ENCODE measurements at places on chromosomes 2 and 18.

GRCh38 chr18:77160515-77160914 is 27.9 kb upstream of the MBP start:
- no peak for DNase-seq

DNA sequence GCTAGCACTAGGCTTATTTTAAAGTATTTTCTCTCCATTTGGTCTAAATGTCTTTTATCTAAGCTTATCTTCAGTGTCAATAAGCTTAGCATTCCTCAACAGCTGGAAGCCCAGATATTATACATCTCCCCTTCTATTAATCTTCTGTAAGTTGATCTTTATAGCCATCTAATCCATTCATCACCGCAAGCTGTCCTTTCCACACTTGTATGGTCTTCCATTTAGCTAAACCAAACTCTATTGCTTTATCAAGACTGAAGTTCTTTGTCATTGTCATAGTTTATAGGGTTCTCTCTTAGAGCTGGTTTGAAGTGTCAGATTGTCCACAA is 101.3 kb upstream of the GPR45 start:
- DNase-seq = no peak

DNA sequence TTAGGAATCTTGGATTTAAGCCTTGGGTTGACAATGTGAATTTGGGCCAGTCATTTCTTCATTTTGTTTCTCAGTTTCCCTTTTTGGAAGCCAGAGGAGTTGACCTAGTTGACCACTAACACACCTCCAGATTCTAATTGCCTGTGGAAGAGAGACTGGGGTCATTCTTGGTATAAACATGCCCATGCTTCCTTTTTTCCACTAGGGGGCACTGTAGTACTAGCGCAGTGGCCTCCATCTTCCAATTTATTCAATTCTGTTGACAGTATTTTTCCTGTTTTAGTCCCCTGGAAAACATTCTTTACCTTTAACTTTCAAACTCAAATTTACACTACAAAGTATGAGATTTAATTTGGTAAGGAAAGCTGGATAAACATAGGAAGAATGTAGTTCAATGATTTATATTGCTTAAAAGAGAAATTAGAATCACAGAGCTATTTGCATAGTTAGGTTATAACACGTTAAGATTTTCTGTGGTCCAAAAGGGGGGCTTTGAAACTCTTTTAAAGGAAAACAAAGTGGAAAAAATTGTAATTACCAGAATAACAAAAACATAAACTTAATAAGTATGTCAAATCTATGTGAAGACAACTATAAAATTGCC is 57.5 kb upstream of the AGPS start:
- DNase-seq = peak; percentile 12

DNA sequence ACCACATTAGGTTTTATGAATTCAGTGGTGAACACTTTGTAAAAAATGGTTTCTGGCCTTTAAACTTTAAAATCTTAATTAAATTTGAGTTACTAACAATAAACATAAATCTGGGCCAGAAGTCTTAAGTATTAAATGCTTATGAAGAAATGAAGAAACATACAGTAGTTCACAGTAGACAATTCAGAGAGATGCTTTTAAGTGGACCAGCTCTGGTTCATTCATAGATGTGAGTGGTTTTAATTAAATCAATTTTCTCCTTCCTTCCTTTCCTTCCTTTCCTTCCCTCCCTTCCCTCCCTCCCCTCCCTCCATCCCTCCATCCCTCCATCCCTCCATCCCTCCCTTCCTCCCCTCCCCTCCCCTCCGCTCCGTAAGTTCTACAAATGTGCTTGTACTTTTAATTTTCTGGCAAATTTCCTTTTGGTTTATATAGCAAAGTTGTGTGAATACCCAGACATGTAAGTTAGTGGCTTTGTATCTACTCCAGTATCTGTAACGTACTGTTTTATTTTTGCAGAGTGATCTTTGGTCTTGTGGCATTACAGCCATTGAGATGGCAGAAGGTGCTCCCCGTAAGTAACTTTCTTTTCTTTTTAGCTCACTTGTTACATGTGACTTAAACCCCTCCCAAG is 136.5 kb downstream of the MAP4K4 start:
- no peak for DNase-seq

DNA sequence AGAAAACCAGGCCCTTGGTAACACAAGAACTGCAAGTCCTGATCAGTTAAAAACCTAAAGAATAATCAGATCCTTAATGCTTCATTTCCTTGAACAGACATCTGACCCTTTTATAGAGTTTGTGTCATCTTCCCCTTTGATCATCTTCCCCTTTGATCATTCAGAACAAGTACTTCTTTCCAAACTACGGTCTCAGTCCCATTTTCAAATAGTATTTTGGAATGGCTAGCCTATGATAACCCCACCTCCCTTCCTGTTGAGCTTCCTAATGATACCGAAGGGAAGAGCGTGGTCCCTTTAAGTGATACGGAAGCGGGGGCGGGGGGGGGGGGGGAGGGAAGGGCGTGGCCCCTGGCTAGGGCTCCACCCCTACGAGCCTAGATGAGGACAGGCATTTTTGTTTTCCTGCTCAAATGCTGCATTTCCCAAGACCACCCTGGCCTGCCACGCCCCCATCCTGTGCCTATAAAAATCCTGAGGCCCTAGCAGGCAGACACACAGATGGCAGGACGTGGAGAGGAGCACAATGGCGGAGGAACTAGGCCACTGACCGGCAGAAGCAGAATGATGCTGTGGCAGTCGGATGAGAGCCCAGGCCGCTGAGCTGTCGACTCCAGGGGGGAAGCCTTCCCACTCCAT is 24.1 kb upstream of the CHRNA1 start:
- DNase-seq = no peak

GRCh38 chr2:129191530-129191929 is 787.9 kb upstream of the RAB6C start:
- DNase-seq = no peak

- no peak for DNase-seq
These were observed 705.3 kb downstream of the SOCS6 start for GRCh38 chr18:70994116-70994515.

DNA sequence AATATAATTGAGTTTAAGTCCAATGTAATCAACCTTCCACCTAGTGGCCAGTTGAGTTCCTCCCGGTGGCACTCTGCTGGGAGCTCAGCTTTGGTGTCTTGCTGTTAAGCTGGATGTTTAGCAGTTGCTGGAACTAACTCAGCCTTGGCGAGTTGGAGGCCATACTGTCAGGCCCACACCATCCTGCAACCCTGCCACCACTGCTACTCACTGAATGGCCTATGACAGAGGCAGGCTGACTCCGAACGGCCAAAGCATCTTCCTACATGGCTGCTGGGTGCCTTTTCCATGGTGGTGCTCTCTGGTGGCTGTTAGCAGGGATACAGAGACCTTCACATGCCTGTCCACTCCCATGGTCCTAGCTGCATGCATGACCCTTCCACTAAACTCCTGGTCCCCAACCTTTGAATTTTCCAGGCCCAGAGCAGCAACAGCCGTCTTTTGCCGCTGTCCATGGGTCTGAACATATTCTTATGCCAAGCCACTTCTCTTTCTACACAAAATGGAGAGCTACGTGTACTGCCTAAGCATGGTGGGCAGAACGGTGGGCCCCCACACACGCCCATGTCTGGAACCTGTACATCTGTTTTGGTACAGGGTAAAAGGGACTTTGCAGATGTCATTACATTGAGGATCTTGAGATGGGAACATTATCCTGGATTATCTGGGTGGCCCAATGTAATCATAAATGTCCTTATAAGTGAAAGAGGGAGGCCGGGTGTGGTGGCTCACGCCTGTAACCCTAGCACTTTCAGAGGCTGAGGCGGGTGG is 15.0 kb upstream of the TRAF3IP1 start:
- DNase-seq = no peak

- DNase-seq = no peak
These were observed 133.0 kb upstream of the SLC14A2 start for GRCh38 chr18:45482286-45482685.

DNA sequence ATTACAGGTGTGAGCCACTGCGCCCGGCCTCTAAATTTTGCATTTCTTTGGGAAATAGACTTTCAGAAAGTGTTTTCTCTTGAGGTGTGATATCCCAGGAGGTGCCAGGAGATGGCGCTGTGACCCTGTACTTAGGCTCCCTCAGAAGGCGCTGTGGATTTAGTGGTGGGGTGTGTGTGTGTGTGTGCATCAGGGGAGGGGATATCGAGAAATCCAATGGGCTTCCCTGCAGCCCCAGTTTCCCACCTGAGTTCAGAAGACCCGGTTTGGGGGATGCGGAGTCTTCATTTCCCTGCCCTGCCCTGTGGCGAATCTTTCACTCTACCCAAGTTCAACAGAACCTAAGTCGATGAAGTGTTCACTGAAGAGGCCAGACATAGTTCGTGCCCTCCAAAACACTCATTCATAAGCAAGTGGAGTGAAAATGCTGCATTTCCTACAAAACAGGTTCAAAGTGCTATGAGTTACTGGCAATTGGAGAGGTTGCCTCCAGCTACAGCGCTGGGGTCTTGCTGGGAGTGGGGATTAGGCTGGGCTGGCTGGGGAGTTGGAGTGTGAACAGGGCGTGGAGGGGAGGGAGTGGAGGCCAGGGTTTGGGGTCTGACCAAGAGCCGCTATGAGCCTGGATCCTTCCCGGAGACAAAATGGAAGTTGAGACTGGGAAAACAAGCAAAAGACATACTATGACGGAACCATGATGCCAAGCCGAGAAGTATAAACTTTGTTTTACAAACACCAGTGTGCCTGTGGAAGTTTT is 6.5 kb upstream of the WNT6 start:
- no peak for DNase-seq

- no peak for DNase-seq
These were observed 36.6 kb upstream of the ID2 start for GRCh38 chr2:8645176-8645831.

GRCh38 chr2:10417551-10418335 is 30.4 kb downstream of the ODC1 start:
- no peak for DNase-seq

DNA sequence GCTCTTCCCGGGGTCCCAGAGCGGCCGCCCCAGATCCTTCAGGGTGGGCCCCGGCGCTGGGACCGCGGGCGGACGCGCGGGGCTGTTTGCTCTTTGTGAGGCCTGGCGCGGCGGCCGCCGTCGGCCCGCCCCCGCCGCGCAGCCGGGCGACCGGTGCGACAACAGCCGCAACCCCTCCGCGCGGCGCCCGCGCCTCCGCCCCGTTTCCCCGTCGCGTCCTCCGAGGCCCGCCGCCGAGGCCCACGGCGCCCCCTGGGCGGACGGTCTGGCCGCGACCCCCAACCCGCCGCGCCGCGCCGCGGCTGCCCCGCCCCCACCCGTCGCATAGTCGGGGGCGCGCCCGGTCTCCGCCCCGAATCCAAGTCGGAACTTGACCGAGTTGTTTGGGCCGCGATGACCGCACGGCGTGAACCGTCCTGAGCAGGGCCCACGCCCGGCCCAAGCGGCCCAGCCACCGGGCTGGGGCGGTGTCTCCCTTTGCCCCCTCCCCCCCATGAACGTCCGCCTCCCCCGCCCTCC is 448 bp downstream of the YPEL5 start:
- DNase-seq = no peak

DNA sequence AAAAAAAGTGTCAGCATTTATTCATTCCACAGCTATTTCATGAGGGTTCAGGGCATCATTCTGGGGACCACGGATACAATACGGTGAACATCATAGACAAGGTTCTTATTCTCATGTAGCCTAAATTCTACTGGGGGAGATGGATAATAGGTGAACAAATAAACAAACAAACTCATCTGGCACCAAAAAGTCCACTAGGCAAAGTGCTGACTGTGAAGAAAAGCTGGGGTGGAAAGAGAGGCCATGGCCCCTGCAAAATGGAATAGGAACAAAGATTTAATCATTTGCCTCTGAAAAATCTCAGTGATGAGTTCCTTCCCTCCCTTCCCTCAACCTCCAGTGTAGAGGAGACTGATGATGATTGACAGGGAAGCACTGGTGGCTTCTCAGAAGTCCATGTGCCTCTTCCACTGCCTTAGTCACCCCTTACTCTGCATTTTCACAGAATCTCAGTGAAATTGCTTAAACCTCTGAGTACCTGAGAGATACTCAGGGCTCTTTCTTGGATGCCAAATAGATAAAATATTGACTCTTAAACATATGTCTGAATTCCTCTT is 69.3 kb upstream of the IL1R1 start:
- no peak for DNase-seq

- no peak for DNase-seq
These were observed 3.2 kb upstream of the MAPRE2 start for GRCh38 chr18:35038029-35038428.

- no peak for DNase-seq
These were observed 65.1 kb upstream of the TRIB2 start for GRCh38 chr2:12651641-12652040.

DNA sequence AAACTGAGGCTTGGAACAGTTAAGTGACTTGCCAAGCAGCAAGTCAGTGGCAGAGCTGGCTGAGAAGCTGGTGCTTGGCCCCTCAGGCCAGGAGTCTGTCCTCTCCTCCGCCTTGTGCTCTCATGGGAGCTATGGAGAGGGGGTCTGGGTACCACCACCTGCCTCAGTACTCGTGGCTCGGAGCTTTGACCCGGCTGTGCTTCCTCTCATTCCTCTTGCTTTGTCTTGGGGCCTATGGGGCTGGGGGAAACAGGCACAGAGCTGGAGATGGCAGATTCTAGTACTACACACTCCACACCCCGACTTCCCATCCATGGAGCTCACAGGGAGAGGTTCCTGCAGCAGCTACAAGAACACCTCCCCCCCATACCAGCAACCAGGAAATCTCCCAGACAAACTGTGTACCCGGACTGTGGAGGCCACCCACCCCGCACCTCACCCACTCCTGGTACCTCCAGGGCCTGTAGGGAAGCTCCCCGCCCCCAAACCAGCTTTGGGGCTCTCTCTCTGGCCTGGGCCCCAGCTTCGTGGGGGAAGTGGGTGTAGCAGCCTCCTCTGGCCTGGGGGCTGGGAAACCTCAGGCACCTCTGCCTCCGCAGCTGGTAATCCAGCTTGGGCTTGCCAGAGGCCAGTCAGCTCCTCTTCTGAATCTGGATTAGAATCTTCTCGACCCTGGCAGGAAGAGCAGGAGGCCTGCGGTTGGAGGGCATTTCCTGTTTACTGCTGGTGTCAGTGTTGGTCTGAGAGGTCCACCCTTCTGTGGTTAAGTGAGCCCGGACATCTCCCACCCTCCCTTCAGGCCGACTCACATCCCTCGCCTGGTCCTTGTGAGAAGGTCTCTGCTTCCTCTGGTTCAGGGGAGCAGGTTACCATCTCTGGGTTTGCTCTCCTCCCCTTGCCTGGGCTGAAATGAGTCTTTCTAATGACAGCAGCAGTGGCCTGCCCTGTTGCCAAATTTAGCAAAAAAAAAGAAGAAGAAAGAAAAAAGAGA is 22.3 kb upstream of the RHOB start:
- peak; percentile 75 for DNase-seq

DNA sequence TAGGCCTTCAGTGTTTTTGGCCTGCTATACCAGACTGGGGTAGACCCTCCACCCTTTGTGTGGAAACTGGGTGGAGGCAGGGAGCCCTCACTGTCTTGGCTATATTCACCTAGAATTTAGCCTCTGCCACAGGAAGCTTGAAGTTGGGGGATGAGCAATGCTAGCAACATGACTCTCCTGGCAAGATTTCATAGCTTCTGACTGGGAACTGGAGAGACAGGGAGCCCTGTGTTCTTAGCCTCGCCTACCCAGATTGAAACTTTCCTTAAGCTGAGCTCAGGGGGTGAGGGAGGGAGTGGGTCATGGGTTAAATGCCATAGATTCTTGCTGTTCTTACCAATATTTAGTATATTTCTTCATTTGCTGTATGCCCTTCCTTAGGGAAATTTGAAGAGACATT is 46.8 kb upstream of the FAM98A start:
- no peak for DNase-seq

GRCh38 chr18:14221689-14222088 is 89.5 kb upstream of the ZNF519 start:
- DNase-seq = no peak

GRCh38 chr2:211205836-211206235 is 649.4 kb downstream of the CPS1 start:
- no peak for DNase-seq

GRCh38 chr2:217937446-217937845 is 65.3 kb downstream of the TNS1 start:
- DNase-seq = no peak

Data from GM06990 (cell line).